ENCODE measurements at places on chromosomes 6 and 20.

GRCh38 chr20:38034108-38034649 is 633 bp downstream of the RPRD1B start:
- no peak for DNase-seq

DNA sequence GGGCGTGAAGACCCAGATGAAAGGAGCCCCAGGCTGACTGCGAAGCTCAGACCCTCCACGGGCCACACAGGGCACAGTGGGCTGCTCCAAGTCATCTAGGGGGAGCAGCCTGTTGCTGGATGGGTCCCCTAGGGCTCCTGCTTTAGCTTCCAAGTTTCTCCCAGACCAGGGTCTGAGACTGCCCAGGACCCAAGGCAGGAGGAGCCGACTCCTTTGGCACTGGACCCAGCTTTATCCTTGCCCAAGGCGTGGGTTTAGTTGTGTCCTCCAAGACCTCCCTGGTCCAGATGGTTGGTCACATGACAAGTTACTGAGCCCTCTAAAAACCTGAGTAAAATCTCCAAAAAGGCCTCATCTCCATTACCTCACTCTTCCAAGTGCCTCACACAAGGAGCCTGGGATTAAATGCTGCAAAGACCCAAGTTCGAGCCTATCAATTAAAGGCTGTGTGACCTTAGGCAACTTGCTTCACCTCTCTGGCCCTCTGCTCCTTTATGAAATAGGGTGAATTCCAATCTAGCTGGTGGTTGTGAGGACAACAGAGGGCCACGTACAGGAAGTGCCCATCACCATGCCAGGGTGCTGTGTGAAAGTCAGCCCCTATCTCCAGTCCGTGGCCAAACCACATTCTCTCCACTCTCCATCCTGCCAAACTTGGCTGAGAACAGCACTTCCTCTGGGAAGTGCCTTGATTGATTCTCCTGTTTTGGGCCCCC is 2.5 kb downstream of the NECAB3 start:
- DNase-seq: no peak

DNA sequence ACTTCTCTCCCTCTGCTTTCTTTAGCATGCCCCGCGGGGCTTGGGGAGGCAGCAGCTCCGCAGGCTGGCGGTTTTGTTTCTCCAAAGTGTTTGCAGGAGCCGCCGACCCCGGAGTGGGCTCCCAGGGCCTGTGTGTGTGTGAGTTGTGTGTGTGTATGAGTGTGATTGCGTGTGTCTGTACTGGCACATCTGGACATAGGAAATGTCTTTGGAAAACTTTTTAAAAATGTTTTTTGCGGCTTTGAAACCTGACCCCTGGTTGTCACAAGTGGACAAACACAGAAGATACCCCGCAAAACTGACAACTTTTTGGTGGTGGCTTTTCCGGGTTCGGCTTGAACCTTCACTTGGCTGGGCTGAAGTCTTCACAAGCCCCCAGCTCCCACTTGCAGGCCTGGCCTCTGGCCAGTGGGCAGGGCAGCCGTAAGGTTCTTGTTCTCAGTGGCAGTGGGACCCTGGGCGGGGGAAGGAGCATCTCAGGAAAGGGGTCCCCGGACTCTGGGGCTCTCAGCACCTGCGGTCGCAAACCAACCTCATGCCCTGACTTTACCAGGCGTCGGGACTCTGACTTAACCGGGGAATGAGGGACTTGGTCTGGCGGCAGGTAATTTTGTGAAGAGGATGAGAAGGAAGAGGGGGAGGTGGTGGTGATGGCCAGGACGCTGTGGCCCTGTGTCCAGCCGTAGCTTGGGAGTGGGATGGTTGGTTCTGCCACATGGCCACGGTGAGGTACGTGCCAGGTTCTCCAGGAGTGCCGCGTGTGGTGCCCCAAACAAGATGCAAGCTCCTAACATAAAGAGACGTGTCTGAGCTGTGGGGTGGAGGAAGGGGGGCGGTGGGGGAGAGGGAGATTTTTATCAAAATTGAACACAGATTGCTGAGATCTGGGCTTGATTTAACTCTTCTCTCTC is 619 bp downstream of the DAAM2 start:
- DNase-seq: peak; percentile 41

- DNase-seq: peak; percentile 56
Observed at GRCh38 chr6:235763-236360, 56.4 kb upstream of the DUSP22 start.

GRCh38 chr6:9515633-9516606 is 899.0 kb downstream of the TFAP2A start:
- peak; percentile 81 for DNase-seq

DNA sequence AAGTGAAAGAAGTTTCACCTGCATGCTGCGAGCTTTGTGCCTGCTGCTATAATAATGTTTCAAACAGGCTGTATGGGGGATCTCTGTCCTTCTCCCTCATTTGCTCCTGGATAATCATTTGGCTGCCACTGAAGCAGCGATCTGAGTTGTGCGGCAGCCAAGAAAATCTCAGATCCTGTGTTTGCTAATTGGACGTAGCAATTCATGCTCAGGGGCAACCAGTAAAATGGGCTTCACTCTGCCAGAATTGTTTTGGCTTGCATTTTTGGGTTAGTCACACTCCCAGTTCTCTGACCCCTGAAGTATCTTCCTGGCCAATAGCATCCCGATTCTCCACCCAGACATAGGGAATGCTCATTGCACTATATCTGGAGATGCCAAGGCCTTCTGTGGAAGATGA is 13.7 kb upstream of the STXBP5 start:
- DNase-seq: no peak

GRCh38 chr6:13678255-13678983 is 33.2 kb downstream of the RANBP9 start:
- no peak for DNase-seq

DNA sequence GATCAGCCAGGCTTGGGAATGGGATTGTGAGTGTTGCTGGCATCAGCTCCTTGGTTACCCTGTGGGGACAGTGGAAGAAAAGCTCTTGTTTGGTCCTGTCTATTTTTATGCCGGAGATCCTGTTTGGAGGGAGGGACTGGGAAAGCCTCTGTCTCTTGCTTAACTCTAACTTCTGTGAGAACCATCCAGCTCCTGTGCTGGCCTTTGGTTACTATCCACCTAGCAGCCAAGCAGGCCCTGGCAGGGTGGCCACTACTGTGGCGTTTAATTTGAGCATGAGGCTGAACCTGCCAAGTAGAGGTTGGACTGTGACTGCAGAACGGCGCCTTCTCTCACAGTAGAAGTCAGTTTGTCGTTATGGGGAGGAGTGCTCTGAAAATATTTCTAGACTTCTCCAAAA is 193.3 kb downstream of the UTRN start:
- no peak for DNase-seq

- peak; percentile 74 for DNase-seq
Observed at GRCh38 chr6:19024737-19025136, 637.6 kb downstream of the RNF144B start.

GRCh38 chr6:131642987-131643611 is 6.0 kb downstream of the ENPP3 start:
- no peak for DNase-seq

DNA sequence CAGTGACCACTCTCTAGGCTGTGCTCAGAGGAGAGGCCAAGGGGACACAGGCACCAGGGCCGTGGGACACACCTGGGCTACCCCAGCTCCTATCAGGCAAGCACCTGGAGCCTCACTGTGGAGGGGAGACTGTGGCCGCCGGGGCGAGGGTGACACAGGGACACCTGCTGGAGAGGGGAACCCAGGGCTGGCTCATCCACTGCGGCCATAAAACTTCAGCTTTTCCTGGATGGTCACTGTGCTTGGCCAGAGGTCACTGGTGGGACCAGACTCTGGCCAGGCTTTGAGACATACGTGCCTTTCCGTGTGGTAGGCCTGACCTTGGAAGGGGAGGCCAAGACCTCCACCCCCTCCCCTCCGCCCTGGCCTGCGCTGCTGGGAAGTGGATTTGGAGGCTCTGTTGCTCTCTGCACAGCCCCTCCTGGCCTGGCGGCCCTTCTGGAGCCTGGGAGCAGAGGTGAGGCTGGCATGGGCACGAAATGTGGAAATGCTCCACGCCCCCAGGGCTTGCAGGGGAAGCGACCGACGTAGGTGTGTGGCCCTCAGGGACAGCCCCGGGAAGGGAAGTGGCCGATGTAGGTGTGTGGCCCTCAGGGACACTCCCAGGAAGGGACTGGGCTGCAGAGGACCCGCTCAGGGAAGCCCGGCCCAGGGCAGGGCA is 42.9 kb upstream of the BHLHE23 start:
- no peak for DNase-seq

- DNase-seq: no peak
Observed at GRCh38 chr6:105832313-105832761, 253.8 kb upstream of the PRDM1 start.

DNA sequence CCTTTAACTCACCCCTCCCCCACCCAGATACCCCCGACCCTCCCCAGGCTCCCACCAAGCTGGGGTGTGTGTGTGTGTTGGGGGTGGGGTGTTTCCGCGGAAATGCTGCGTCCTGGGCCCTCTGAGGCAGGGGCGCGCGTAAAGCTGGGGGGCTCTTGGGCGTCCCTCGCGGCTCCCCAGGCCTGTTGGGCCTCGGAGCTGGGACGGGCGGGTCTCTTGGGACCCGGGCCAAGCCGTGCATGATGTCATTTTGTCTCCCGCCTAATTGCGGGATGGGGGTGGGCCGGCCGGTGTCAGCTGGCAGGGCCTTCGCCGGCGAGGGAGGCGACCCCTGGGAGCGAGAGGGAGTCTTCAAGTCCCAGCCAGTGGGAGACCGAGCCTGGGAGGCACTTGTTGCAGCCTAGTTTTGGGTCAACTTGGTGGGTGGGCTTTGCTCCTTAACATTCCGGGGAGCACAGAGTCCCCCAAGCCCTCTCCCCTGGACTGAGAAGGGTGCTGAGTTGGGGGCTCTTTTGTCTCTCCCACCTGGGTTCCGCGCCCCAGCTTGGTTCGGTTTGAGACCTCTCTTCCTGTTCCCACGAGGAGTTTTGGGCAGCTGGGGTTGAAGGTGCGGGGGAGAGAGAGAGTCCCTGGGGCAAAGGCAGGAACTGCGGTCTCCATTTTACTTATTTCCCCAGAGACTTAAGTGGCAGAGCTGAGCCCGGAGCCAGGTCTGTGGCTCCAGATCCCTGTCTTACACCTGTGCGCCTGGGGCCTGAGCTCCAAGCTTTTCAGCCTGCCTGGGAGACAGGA is 623 bp downstream of the MYBL2 start:
- peak; percentile 30 for DNase-seq

DNA sequence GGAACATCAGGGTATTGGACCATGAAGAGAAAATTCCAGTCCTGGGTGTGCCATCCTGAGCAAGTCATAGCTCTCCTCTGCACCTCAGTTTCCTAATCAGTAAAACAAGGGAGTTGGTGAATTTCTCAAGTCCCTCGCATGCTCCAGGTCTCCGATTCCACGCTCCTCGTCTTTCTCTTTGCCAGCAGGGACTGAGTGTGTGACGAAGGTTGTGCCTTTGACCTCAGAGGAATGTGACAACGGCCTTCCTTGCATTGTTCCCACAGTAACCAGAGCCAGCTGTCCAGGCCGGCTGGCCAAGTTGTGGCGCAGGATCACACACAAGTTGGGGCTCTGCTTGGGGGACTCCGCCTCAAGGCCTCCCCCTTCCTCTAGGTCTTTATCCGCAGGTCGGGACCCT is 217.3 kb downstream of the ATXN1 start:
- DNase-seq: peak; percentile 60

GRCh38 chr6:56145616-56146015 is 101.8 kb downstream of the COL21A1 start:
- peak; percentile 47 for DNase-seq

GRCh38 chr20:21513881-21514540 is at the start of gene NKX2-2:
Gene NKX2-2 (minus strand): TSS chr20:21514064. CDS start chr20:21513669, 395 bp downstream.
- DNase-seq: no peak

DNA sequence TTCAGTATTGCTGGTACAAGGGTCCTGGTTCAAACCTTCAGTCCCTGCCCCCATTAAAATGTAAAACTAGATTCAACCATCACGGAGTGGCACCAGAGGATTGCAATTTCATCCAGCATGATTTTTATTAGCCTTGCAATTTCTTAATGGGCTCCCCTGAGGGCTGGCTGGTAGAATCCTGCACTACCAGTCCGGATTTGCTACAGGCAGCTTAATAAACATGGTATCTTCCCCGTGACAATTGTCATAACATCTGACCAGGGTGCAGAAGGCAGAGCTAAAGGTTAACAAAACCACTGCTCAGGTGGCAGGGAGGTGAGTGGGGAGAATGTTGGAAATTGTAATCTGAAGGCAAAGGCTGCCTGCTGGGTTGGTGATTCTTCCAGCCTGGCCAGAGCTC is 94.5 kb downstream of the PKHD1 start:
- DNase-seq: no peak

DNA sequence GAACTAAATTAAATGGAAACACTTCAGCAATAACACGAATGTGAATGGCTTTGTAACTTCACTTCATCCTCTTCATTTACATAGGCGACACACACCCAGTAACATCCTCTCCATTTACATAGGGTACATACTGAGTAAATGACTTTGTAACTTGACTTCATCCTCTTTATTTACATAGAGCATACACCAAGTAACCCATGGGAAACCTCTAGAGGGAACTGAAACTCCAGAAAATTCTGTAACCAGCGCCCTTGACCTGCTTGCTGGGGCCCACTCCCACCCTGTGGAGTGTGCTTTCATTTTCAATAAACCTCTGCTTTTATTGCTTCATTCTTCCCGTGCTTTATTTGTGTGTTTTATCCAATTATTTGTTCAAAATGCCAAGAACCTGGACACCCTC is 81.6 kb upstream of the OPRM1 start:
- no peak for DNase-seq

GRCh38 chr6:57163956-57164355 is 8.2 kb upstream of the BAG2 start:
- DNase-seq: no peak

DNA sequence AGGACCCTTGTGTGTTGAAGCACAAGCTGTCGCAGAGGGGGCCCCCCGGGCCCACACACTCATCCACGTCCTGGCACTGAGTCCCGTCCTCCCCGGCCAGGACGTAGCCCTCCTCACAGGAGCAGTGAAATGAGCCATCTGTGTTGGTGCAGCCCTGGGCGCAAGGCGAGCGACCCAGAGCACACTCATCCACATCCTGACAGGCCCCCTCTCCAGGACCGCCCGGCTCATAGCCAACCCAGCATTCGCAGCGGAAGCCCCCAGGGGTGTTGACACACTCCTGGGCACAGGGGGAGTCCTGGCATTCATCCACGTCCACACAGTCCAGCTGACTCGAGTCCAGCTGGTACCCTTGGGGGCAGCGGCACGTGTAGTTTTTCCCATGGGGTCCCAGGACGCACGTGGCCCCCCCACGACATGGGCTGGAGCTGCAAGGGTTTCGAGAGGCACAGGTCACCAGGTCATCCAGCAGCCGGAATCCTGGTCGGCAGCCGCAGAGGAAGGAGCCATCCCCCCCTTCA is 1.2 kb downstream of the CD93 start:
- no peak for DNase-seq

GRCh38 chr6:12232339-12232738 is 57.8 kb upstream of the EDN1 start:
- peak; percentile 83 for DNase-seq

GRCh38 chr20:57509665-57510237 is 15.2 kb downstream of the CTCFL start:
- DNase-seq: peak; percentile 20

GRCh38 chr6:17589406-17590096 is 10.6 kb upstream of the FAM8A1 start:
- DNase-seq: peak; percentile 78
